ENCODE measurements at places on chromosomes 13 and 19.

GRCh38 chr13:25493931-25494640, 122.3 kb downstream of the ATP8A2 start:
- no peak for DNase-seq

- peak; percentile 4 for DNase-seq
These were observed 871 bp upstream of the ZNF583 start for GRCh38 chr19:56403261-56403660.

GRCh38 chr13:51644654-51645053, 60.4 kb downstream of the WDFY2 start:
- DNase-seq: no peak

GRCh38 chr13:113930671-113931637, 42.9 kb downstream of the C13orf46 start:
- DNase-seq: peak; percentile 59

DNA sequence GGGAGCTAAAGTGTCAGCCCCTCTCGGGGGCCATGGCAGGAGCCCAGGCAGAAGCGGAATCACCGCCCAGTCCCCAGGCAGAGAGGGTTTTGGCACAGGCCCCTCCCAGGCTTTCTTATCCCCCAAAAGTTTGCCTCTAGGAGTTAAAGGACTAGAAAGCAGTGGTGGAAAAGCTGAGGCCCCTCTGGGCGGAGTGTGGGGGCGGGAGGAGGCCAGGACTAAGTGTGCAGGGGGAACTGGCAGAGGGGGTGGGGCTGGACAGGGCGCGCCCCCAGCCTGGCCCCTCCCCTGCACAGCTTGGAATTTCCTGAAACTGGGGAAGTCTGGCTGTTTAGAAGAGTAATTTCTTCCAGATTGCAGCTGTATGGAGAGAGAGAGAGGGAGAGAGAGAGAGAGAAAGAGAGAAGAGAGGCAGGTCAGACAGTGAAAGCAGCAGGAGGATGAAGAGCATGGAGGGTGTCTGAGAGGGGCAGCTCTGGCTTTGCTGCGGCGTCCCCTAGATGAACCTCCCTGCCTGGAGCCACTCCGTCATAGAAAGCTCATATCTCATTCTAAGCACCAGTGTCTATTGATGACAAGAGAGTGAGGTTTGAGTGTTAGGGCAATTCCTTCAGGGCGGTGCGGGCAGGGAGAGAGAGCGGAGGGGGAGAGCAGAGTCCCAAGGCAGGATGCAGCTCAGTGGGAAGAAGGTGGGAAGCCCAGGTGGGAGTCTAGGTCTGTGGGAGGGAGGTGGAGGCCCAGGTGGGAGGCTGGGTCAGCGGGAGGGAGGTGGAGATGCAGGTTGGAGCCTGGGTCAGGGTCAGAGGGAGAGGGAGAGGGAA, at the start of gene CDC42EP5:
CDC42EP5 (minus strand) TSS at position 226 of the 821 bp plus-strand sequence. CDS start 7,749 bp downstream, outside the sequence.
- DNase-seq: no peak

GRCh38 chr13:76222511-76222910, 586.4 kb downstream of the LMO7 start:
- no peak for DNase-seq

- DNase-seq: no peak
These were observed 38.4 kb upstream of the NANOS3 start for GRCh38 chr19:13838435-13839129.

DNA sequence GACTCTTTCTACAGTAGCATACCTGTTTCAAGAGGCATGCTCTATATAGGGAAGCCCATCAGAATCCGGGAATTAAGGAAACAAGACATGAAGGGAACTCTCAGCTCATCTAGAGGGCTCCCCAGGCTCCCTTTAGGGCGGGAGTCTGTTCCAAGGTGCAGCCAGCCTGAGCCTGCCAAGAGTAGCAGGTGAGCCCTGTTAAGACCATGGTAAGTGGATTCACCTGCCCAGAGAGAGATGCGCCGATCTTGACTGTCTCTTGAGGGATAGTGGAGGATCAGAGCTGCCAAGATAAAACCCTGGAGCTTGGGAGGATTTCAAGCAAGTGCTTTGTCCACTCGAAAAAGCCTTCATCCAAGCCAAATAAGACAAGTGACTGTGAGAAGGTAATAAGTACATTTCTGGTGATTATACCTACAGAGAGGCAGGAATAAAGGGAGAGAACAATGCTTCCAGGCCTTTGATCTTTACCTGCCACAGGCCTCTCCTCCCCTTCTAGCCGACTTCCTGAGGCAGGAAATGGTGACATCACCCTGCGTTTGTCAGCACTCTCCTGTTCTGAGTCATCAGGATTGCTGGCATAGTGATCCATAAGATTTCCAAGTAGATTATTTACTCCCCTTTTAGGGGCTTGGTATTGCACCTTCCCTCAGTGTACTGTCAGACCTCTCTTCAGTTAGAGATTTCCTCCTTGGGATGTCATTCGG, 31.5 kb downstream of the KLF5 start:
- peak; percentile 22 for DNase-seq

- no peak for DNase-seq
These were observed 242.6 kb downstream of the ABCC4 start for GRCh38 chr13:95058680-95059079.

DNA sequence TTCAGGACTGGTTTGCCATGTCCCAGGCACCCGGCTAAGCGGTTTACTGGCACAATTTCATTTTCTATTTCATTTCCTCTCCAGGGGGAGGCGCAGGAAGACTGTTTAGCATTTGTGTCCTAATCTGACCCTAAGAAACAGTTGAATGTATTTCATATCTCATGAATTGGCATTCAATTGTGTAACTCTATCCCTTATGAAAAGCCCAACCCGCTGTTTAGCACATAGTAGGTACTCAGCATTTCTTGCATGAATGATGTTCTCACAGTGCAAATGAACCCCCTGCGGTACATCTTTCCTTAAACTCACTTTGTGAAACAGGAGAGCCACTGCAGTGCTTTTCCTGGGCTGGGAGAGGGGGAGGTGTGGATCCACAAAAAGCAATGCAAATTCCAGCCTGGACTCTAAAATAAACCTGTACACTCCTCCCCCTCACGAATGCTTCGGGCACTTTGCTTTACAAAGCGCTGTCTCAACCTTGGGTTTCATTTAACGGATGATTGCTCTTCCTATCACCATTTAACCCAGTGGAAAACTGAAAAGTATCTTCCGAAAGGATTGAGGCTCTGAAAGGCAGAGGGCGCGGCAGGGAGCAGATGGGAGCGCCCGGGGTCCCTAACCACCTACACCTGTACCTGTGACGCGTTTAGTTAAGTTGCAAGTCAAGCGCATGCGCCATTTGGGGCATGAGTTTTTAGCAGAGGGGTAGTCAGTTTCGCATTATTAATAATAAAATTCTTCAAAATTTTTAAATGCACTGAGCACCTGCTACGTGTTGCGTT, 1.2 kb upstream of the EEF2 start:
- DNase-seq: peak; percentile 75

DNA sequence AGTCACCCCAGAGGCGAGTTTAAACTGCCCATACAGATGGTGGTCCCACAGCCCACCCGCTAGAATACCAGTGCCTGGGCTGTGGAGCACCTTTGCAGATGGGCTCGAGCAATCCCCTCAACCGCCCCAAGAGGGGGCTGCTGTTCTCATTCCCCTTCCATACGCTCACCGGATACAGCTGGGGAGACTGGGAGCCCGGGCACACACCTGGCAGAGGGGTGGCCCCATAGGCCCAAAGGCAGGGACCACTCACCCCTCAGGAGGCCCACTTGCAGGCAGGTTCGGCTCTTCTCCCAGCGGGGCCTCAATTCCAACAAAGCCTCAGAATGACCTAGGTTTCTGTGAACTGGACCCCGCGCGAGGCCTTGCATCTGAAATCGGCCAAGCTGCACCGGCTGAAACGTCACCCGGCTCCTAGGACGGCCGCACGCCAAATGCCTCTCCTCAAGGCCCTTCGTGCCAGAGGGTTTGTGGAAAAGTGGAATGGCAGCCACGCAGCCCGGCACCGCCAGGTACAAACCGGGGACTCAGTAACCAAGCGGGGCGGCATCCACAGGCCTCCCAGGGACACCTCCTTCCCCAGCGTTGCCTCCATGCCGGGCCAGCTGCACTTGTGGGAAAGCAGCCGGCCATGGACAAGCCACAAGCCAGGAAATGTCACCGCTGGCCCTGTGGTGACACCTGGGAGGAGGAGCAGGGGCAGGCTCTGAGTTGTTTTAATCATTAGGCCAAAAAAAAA, 18.7 kb downstream of the MLLT1 start:
- no peak for DNase-seq

GRCh38 chr13:105497597-105497996, 1037.9 kb downstream of the EFNB2 start:
- no peak for DNase-seq

- peak; percentile 82 for DNase-seq
These were observed 5.8 kb upstream of the FCGRT start for GRCh38 chr19:49506575-49507105.

- no peak for DNase-seq
These were observed 96.8 kb upstream of the CSNK1A1L start for GRCh38 chr13:37202264-37202663.

DNA sequence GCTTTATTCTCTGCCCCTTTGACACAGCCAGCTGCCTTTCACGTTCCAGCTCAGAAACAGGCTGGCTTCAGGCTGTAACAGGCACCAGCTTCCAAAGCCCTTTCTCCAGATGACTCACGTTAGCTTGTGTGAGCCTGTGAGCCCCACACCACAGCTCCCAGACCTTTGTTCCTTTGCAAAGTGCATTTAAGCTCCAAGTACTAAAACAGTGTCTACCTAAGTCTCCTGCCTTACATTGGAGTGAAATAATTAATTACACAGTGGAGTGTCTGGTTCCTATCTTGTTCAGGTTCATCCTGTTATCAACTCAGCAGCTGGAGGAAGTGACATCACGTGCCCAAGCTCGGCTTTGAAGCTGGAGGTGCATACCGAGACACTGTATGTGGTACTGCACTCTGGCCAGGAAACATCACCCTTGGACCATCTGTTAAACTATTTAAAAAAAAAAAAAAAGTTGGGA, 475.8 kb downstream of the FOXO1 start:
- peak; percentile 54 for DNase-seq

DNA sequence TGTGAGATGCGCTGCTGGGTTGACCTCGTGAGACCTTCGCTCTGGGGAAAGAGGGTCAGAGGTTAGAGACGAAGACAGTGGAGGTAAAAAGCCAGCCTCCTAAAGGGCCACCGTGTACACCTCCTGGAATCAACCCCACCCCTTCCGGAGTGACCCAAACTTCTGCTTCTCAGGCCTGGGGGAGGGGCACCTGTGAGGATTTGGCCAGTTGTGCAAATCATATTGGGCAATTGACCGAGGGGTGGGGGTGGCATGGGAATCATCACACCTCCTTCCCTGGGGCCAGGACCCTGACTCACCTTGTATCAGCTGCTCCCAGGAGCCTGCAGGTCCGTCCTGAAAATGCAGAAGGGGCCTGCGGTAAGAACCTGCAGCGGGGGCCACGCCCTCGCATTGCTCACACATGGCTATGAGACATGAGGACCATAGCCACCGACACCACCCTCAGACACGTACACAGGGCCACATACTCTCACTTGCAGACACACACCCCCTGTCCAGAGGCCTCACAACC, 2.8 kb downstream of the TNFSF14 start:
- no peak for DNase-seq

GRCh38 chr19:46529622-46530451, 34.2 kb upstream of the PNMA8B start:
- peak; percentile 63 for DNase-seq

DNA sequence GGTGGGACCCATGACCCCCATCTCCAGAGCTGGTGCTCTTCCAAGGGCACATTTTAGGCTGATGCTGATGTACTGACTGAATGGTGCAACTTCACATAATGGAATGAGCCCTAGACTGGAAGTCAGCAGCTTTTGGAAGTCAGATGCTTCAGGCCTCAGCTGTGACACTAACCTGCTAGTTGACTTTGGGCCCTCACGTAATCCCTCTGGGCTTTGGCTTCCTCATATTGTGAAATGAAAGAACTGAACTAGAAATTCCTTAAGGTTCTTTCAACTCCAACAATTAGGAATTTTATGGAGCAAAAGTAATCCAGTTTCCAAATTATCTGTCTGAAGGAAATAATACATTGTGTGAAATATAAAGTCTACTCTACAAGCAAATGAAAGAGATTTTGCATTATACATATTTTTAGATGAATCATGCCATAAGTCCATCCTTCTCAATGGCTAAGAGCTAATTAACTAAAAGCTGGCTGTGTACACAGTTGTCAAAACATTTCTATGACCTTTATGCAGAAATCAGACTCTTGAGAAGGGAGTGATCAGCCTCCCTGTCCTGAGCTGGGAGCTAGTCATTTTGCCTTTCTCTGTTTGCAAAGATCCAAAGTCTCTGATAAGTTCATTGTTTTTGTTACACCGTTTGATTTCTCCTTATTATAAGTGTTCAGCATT, 204.2 kb downstream of the DCLK1 start:
- DNase-seq: no peak

DNA sequence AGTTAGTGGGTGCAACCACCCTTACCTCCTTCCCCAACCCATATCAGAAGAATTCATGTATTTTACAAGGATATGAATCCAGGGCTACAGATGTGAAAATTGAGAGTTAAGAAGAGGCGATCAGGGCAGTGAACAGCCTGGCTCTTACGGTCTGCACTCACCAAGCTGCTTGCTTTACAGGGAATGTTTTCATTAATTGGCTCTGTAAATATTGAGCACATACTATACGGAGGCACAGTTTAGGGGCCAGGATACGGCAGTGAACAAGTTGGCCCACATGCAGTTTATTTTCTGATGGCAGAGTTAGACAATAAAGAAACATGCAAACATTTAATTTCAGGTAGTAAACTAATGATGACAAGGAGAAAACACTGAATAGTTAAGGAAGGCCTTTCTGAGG, 6.4 kb downstream of the POLR1D start:
- no peak for DNase-seq

- no peak for DNase-seq
These were observed 45.8 kb upstream of the ZNF536 start for GRCh38 chr19:30326393-30326710.

DNA sequence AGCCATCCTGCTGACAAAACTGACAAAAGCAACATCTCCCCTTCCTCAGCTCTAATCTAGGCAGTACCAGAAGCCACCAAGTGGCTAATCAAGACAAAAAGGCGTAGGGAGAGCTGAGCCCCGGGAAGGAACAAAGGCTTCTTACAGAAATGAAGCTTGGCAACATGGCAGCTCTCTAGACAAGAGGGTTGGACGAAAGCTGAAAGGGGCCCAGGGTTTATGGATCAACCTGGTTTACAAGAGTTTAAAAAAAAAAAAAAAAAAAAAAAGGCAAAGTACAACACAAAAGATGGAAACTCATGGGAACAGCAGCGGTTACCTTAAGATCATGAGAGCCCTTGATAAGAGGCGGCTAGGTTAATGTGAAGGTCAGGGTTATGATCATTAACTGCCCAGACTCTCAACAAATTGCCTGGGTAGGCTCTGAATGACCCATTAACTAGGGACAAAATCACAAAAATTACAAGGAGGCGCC, 14.0 kb downstream of the ZC3H4 start:
- no peak for DNase-seq

DNA sequence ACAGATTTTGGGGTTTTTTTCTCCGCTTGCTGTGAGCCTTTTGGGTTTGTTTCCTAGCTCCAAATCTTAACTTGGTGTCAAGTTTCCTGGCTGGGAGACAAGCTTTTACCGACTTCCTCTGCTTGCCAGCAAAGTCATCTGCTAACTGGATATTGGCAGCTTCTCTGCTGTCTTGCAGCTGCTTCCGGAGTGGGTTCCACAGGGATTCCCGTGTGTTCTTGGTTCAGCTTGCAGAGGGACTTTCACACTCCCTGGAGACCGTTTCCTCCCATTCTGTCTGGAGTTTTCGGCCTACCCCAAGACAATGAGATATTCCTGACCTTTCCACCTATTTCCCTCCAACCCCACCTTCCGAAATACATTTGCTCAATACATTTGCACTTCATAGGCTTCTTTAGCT, 2.2 kb upstream of the COLGALT1 start:
- no peak for DNase-seq
